ENCODE measurements at places on chromosomes 2 and 18.

DNA sequence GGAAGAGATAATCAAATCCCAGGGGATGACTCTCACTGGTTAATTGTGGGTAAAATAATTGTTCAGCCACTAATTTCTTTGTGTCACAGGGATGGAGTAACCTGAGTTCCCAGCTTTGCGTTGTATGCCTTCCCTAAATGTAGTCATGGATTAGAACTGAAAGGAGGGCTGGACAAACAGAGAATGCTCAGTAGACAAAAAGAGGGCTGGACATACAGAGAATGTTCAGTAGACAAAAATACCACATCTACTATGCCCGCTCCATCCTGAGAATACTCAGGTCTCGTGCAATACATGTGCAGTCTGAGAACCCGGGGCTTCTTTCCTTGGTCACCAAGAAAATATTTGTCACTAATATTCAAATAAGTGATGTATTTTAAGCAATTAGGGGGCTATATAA lies 497.9 kb downstream of the EPHA4 start:
- no peak for DNase-seq

GRCh38 chr2:86204458-86204857 lies 5.2 kb downstream of the MRPL35 start:
- DNase-seq: no peak

- no peak for DNase-seq
Measured at GRCh38 chr2:3078684-3079083, 298.9 kb downstream of the EIPR1 start.

DNA sequence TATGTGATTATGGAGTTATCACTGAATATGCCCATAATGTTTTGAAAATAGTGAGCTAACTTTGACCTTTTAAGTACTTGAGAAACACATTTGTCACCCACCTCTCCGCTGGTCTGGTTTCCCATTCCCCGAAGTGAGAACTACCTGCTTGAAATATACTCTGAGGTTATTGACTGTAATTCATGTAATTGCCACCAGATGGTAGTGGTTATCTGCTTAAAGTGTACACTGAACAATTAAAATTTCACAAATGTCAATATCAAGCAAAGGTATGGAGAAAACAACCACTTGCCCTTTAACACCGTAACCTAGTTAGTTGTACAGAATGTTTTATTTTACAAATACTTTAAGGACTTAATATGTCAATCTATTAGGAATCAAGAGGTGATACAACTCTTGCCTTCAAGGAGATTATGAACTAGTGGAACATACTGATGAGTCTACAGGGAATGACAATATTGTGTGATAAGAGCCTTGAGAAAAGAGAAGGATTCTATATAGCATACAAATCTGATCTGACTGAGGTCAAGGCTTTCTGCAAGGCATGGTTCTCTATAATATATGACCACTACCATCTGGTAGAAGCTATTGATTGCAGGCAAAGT lies 316.8 kb upstream of the KCNH7 start:
- no peak for DNase-seq

GRCh38 chr2:170371231-170371998 lies 193.5 kb downstream of the MYO3B start:
- no peak for DNase-seq

DNA sequence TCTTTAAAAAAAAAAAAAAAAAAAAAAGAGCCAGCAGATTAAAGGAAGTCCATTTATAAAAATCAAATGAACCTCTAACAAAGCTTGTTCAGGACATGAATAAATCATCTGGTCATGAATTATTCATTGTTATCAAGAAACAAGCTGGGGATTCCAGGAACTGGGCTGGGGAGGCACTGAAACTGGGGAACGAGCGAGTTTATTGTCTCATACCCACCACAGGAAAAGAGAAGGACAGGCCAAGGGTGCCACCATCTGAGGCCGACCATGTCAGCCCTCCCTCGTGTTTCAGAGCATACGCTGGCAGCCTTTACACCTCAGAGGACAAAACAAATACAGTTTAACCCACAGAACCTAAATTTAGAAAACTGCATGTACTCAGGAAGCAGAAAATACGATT lies 164.2 kb downstream of the VWC2L start:
- no peak for DNase-seq

DNA sequence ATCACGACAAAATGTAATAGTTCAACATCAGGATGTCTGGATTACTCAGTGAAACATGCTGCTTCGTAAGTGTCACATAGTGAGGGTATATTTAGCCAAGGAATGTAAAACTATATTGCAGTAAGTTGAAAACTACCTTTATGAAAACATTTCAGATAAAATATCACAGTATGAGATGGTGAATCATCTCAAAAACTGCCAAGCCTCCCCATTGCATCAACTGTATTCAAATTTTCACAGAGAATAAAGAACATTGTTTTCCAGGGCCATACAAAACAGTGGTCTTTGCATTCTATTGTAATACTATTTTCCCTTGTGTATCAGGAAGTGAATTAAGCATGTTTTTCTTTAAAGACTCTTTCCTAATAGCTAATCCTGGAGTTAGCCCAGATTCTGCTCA lies 47.6 kb upstream of the MSTN start:
- no peak for DNase-seq

DNA sequence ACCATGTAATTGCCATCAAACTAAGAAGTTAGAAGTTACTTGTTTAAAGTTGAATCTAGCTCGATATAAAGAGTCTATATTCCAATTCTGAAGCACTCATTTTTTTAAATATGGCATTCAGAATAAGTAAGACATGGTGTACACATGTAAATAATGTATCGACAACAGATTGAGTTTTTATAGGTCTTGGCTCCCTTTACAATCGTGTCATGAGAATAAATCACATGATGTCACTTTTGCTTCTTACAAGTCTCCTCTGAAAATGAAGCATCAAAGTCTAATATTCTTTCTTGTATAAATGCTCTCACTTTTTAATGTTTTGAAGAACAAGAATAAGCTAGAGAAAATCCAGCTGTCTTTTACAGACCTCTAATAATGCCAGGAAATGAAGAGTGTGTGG lies 33.1 kb downstream of the LRP1B start:
- DNase-seq: no peak
